ENCODE measurements at places on chromosomes 7 and 10.

GRCh38 chr7:32093415-32094408 is 23.5 kb upstream of the PDE1C start:
- DNase-seq: no peak

DNA sequence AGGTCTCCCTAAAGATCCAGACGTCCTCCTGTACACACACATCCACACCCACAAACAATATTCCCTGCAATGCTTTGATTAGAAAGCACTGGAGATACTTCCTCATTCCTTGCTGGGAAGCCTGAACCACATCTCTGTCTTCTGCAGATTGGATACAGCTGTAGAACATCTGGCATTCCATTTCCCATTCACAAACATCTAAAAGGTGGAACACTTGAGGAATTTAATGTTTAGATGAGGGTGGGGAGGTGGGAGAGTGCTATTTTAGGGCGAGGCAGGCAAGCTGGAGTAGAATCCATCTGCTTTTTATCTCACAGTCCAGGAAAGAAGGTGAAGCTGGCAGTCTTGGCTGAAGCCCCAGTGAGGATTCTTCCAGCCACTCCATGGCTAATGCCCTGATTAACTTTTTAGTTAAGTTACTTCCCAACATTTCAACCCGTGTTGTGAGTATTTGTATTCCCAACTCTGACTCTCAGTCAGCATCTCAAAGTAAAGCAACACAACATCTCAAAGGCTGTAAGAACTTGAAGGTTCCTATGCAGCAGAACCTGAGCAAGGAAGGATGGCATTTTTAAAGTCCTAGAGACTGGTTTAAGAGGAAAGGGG is 46.1 kb downstream of the CYTH3 start:
- no peak for DNase-seq

DNA sequence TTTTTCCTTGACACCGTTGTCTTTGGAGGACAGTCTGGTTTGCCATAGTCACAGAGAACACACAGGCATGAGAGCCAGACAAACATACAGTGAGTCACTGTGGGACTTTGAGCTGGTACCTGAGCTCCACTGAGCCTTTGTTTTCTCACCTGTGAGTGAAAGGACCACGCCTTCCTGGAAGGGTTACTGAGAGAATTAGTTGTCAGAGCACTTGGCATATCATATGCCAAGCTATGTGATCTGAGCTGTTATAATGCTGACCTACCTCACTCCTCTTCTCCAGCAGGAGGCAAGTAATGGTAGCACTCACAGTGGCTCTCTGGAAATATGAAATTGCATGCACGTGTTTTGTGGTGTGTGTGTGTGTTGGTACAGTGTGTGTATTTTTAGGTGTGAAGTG is 59.7 kb downstream of the CXCL12 start:
- no peak for DNase-seq

GRCh38 chr10:62194924-62195674 is 73.5 kb downstream of the RTKN2 start:
- no peak for DNase-seq

DNA sequence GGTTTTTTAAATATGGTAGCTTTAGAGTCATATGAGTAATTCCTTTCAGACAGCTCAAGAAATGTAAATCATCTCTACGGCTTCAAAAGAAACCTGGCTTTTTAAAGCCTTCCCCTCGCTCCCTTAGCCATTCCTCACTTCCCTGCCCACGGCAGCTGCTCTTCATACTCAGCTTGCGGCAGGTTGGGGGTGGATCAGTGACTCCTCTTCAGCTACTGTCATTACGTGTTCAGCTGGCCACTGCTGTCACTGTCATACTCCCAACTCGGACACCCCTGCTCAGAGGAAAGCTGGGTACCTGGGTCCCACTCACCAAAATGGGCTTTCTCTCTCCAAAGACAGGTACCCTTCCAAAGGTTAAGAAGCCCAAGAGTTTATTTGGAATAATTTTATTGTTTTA is 6.6 kb downstream of the YWHAG start:
- no peak for DNase-seq

DNA sequence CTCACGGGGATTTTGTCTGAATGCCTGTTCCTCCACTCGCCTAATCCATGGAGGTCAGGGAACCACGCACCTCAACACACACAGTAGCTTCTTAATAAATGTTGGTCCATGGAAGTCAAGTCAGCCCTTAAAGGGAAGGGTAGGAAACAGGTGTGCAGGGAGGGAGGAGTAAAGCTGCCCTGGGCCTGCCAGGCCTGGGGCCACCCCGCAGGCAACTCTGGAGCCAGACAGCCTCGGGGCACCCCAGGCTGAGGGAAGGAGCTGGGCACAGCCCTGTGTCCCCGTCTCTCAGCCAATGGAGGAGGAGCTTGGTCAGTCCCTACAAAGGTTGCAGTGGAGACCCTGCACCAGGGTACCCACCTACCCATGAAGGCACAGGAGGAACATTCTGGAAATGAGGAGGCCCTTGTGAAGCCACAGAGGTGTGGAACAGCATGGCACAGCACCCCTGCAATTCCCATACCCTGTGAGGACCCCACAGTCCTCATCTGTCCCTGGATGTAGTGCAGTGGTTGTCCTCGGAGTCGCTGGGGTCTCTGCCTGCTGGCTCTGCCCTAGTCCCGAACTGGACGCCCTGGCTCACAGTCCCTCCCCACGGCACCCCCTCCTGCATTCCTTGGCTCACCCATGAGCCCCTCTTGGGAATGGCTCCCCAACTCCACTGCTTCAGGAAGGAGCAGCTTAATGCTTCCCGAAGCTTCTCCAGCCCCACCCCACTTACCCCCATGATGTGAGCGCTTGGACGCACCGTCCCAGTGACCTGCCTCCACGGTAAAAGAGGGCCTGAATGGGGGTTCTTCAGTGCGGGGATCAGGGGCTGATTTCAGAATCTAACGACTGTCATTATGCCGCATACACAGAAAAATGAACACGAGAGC is 79.2 kb upstream of the INSIG1 start:
- DNase-seq: no peak

DNA sequence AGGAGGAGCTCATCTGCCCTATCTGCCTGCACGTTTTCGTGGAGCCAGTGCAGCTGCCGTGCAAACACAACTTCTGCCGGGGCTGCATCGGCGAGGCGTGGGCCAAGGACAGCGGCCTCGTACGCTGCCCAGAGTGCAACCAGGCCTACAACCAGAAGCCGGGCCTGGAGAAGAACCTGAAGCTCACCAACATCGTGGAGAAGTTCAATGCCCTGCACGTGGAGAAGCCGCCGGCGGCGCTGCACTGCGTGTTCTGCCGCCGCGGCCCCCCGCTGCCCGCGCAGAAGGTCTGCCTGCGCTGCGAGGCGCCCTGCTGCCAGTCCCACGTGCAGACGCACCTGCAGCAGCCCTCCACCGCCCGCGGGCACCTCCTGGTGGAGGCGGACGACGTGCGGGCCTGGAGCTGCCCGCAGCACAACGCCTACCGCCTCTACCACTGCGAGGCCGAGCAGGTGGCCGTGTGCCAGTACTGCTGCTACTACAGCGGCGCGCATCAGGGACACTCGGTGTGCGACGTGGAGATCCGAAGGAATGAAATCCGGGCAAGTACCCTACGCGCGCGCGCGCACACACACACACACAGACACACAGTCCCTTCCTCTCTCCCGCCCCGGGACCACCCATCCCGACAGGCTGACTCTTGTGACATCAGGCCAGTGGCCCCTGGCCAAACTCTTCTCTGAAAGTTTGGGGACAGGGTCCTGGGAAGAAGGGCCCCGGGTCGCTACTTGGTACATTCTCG is 538 bp downstream of the TRIM8 start:
- DNase-seq: no peak

- no peak for DNase-seq
Observed at GRCh38 chr10:70590655-70591416, 11.7 kb downstream of the PRF1 start.

- no peak for DNase-seq
Observed at GRCh38 chr7:70539205-70539604, 592.7 kb upstream of the GALNT17 start.

- DNase-seq: no peak
Observed at GRCh38 chr7:65832281-65832680, 40.6 kb upstream of the VKORC1L1 start.

DNA sequence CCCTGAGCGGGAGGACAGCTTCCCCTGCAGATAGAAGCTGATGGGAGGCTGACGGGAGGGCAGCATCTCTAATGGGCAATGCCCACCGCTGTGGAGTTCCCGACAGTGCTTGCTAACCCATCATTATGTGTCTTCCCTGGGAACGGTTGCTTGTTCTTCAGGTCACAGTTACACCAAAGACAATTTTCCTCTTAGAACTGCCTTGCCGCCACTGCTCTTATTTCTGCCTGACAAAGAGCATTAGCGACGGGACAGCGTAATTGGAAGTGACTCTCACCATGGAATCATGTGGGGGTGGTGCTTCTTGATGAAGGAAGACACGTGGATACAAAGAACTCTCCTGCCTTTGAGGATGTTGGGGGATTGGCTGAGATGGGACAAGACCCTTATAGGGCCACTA is 81.3 kb upstream of the NPS start:
- DNase-seq: no peak

DNA sequence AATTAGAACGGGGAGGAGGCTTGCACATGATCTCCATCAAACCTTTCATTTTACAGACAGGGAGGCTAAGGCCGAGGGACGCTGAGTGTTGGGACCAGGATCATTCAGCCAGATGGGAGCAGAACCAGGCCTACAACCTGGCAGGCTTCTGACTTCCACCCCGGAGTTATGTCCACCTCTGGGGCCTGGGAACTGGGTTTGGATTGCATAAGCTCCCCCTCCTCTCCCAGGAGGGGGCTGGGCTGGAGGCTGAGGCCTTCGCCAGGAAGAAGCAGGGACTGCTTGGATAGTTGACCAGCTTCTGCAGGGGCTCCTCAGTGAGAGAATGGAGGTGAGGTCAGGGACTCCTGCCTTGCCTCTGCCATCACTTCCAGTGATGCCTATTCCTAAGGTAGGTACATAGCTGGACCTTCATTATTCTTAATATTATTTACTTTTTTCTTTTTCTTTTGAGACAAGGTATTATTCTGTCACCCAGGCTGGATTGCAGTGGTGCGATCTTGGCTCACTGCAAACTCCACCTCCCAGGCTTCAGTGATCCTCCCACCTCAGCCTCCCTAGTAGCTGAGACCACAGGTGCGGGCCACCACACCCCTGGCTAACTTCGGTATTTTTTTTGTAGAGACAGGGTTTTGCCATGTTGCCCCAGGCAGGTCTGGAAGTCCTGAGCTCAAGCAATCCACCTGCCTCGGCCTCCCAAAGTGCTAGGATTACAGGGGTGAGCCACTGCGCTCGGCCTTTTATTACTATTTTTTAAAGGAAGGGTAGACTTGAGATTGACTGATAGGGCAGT is 1.3 kb downstream of the SNX10 start:
- DNase-seq: no peak

DNA sequence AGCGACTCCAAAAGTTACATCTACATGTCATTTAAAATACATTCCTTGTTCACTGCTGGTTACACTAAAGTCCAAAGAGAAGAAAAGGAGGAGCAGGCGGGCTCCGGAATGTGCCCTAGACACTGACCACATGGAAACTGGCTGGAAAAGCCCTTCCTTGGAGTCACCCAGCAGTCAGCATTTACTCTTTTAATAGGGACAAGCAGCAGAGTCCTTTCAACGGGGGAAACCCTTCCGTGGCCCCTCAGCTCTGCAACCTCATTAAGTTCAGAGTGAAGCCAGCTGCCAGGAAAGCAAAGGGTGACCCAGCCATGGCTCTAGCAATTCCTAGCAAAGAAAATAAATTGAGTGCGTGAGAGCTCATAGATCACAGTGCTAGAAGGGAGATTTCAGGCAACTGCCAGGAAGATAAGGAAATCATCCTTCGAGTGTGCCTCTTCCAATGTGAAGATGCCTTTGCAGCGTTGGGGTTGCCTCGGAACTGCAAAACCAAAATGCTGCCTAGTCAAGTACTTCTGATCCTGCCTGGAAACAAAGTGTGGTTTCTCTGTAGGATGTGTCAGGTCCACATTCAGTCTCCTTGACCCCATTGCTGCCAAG is 101.6 kb downstream of the SORBS1 start:
- no peak for DNase-seq

GRCh38 chr10:102467971-102468438 is 16.7 kb upstream of the C10orf95 start:
- no peak for DNase-seq

DNA sequence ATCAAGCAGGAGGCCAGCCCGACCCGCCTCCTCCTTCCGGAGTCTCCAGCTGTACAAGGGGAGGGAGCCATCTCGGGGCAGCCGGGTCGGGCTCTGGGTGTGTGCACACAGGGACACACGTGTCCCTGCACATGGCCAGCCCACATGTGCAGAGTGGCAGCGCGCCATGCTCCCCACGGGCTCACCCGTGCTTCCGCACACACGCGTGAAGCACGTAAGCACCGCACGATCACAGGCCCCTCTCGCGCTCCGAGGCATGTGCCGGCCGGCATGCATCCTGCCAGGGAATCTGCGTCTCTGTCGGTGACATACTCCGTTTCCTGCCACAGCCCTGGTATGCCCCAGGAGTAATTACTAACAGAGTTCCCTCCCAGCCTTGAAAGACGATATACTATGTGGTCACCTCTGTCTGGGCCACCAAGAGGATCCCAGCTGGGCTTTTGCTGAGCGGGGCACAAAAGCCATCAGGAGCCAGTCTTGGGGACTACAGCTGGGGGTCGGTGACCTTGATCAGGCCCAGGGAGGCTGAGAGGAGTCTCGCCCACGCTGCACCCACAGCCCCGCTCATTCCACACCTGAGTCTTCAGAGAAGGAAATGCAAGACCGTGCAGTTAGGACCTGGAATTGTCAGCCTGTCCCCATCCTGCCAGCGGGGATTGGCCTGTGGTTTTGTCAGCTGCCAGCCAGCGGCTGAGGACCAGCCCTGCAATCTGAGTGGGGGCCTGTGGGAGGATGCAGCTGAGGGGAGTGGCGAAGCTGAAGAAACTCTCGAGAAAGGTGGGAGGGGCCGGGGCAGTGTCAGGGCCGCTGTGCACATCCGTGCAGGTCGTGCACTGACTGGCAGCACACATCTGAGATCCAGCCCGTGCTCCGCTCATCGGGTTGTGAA is 11.0 kb upstream of the LFNG start:
- DNase-seq: no peak

- DNase-seq: no peak
Observed at GRCh38 chr10:22934726-22935125, 6.9 kb downstream of the ARMC3 start.

Measured in stimulated activated CD4-positive, alpha-beta T cell treated with anti-CD3 and anti-CD28 coated beads, TNF-alpha, amount 100 ng/mL, for 48 hours (primary cell).